ENCODE measurements at places on chromosomes 6 and 20. TPM values are rescaled to one million over a fixed set of nuclear protein-coding genes. Genes with fewer than 3 reads are reported as not detected.

DNA sequence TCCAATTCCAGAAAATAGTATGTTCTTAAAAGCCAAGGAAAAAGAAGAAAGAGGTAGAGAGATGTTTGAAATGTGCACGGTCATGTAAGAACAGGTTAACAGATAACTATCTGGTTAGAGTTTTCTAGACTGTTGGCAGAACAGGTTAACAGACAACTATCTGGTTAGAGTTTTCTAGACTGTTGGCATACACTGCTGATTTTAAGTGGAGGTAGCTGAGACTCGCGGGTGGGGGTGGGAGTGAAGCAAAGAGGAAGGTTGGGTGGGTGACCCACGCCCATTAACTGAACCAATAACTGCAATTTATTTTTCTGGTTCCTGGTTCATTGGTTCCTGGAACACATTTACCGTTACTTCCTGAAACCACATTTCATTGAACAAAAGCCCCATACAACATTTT lies 157.5 kb downstream of the ELOVL4 start:
- DNase-seq, result no peak

DNA sequence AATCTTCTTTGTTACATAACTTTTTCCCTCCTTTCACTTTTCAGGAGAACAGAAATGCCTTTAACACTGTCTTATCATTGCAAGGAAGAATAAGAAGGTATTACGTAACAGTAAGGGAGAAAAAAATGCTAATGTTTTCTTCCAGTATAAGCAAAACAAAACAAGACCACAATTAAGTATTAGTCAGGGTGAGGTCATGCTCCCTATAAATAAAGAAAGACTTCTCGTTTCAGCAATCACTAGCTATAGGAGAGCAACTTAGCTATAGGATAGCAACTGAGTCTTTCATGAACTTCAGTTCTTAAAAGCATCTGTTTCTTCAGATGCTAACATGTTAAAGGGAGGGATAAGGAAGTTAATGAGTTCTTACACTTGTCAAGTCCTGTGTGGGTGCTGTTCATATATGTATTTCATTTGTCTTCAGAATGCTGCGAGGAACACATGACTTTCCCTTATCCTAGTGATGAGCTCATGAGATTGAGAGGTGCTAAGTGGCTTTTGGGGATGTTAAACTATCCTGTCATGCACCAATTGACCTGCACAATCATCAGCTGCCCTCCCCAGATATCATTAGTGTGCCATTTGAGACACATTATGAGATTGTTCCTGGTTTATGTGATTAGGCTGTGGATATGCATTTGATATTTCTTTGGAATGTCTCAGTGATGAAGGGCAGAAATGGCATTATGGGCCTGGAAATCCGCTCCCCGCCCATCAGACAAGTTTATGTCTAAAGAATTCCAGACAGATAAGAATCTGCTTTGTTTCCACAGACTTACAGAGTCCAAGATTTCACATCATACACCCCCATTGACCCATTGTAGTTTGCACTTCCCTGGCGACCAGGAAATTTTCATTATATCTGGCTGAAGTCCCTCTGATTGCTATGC lies 37.5 kb downstream of the LAMA4 start:
- DNase-seq, result no peak

DNA sequence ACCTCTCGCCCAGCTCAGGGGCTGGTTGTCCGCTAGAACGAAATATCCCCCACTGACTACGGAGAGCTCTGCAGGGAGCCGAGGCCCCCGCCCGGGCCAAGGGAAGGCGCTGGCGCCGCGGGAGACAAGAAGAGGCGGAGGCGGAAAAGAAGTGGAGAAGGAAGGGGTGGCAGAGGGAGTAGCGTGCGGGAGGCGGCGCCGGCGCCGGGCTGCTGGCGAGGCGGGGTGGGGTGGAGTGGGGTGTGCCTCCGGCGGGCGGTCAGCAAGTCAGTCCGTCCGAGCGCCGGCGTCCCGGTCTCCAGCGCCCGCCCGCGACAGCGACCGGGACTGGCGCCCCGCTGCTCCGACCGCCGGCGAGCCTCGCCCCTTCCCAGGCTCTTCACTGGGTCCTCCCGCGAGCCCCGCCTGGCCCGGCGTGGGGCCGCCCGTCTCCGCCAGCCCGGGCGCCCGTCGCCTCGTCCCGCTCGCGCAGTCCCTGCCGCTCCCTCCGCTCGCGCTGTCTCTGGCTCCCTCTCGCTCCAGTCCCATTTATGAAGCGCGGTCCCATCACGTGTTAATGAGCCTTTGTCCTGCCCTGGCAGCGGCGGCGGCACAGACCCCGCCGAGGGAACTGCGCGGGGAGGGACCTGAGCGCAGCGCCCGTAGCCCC lies at the start of gene CNR1:
CNR1 (minus strand) TSS at position 504 of the 649 bp plus-strand sequence. CDS start 21,073 bp downstream, outside the sequence.
- peak; percentile 92 for DNase-seq

GRCh38 chr6:135655055-135655454 lies 157.5 kb upstream of the AHI1 start:
- no peak for DNase-seq

GRCh38 chr20:12410783-12411182 lies 493.1 kb downstream of the BTBD3 start:
- DNase-seq, result no peak

GRCh38 chr6:148347441-148348054 lies 4.9 kb downstream of the SASH1 start:
- DNase-seq, result no peak

- DNase-seq, result peak; percentile 77
Observed at GRCh38 chr6:56842686-56843475, 112.0 kb upstream of the BEND6 start.

The PDYN gene
- not detected for total RNA-seq

The FUT9 gene
- total RNA-seq, result not detected

The BACH2 gene
- total RNA-seq, result 4.9 TPM

Measured in upper lobe of right lung (tissue), 1 donor.